ENCODE measurements at places on chromosomes 1 and 21. TPM values are rescaled to one million over a fixed set of nuclear protein-coding genes. Genes with fewer than 3 reads are reported as not detected.

DNA sequence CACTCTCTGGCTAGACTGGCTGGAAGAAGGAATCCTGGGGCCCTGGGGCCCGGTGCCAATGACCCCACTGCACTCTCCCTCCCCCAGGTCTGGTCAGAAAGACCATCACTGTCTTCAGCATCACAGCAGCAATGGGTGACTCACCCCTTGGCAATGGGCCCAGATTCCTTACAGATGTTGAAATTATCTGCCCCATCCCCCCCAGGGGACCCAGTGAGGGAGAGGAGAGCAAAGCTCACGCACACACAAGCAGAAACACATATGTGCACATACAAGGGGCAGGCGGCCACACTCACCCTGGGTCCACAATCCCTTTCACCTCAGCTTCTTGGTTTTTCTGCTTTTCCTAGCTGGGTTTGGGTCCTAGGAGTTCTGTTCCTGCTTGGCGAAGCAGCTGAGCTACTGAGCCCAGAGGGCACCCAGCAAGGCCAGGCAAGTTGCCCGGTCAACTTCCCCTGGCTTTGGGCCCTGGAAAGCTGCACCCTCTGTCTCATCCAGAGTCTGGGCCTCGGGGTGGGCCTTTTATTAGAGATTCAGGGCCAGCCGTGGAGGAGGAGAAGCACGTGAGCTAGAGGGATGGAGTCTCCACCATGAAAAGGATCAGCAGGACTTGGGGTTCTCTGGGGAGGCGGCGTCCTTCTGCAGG, 2.6 kb downstream of the COL16A1 start:
- H3K27ac ChIP-seq, result peak overlapping the region; percentile 70
- H3K4me3 ChIP-seq, result no peak overlapping the region
- H3K36me3 ChIP-seq, result no peaks in the 10 kb centered on the region

- DNase-seq, result no peak
- H3K36me3 ChIP-seq, result no peaks in the 10 kb centered on the region
- no peaks in the 10 kb centered on the region for H3K27me3 ChIP-seq
- H3K4me3 ChIP-seq, result no peak overlapping the region
Measured at GRCh38 chr21:42221581-42222345, 2.8 kb downstream of the ABCG1 start.

DNA sequence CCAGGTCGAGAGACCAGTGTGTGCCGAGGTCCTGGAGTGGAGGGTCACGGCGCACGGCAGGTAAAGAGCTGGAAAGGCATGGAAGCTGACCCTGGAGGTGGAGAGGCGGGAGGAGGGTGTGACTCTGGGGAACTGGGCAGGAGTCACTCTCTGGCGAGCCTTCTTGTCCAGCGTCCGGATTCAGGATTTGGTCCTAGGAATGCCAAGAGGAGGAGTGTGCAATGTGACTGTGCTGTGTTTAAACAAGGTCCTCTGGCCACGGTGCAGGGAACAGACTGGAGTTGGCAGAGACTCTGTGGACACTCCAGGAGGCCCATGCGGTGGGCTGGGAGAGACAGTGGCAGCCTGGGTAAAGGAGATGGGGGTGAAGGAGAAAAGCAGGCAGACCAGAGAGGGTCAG, 64.2 kb upstream of the CASZ1 start:
- H3K27me3 ChIP-seq, result no peaks in the 10 kb centered on the region
- no peak overlapping the region for H3K4me3 ChIP-seq
- no peaks in the 10 kb centered on the region for H3K36me3 ChIP-seq
- peaks cover 67% of the 10 kb centered on the region for H3K4me1 ChIP-seq
- H3K27ac ChIP-seq, result peak overlapping the region; percentile 91
- peak; percentile 56 for DNase-seq

The SPRR2F gene
- not detected for total RNA-seq

- H3K27me3 ChIP-seq, result no peaks in the 10 kb centered on the region
- DNase-seq, result no peak
- no peak overlapping the region for H3K4me3 ChIP-seq
- no peaks in the 10 kb centered on the region for H3K4me1 ChIP-seq
Measured at GRCh38 chr1:74271503-74271902, 36.3 kb downstream of the TNNI3K start.

Measured in gastrocnemius medialis (tissue), 4 donors.